ENCODE measurements at places on chromosomes 12 and 14.

- DNase-seq, result no peak
Measured at GRCh38 chr12:45200491-45201043, 15.3 kb upstream of the ANO6 start.

- DNase-seq, result no peak
Measured at GRCh38 chr12:130506844-130507243, 169.2 kb downstream of the PIWIL1 start.

DNA sequence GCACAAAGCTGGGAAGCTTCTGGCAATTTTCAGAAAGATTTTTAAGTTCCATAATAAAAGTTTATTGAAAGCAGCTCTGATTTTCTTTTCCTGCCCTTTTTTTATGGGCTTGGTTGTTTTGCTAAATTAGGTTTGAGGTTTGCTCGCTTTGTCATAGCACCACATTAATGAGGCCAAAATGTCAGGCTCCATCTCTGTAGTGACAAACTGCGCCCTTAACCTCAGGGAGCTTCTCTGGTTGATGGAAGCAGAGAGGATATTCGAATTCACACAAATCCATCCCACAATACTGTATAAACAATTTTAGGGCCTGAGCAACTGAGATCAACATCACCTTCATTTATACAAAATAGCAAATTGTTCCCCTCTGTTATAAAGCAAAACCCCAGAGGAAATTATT is 342.6 kb upstream of the TMPO start:
- no peak for DNase-seq

- DNase-seq, result no peak
Measured at GRCh38 chr14:100690672-100691071, 36.0 kb upstream of the DLK1 start.

DNA sequence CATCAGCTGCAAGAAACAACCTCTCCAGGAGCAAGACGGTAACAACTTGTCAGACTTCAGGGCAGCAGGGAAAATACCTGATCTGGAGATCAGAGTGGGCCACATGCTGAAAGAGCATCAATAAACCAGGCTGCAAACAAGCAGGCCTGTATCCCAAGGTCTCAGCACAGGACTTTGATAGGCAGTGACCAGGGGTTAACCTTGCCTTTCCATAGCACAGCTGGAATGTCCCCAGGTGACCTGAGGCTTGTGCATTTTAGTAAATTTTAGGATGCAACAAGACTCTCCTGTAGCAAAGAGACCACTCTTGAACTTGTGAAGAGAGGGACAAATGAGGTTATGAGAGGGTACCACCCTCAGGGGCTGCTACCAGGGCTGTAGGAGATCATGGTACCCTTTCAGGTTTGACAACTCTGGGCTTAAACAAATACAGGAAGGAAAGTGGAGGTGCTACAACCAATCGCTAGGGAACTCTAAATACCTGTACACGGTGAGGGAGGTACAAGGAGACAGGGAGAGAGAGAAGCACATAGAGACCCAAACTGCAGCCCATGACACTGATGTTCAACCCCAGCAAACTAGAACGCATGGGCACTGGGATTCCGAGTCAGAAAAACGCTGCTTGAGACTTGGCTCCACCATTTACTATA is 95.4 kb upstream of the EVL start:
- no peak for DNase-seq

All from effector CD8-positive, alpha-beta T cell (primary cell).